ENCODE measurements at places on chromosomes 5 and 9. TPM values are rescaled to one million over a fixed set of nuclear protein-coding genes. Genes with fewer than 3 reads are reported as not detected.

The SLC45A2 gene
- polyA plus RNA-seq, result 0.03 TPM

The SLC6A3 gene
- polyA plus RNA-seq, result 0.10 TPM

The MARCOL gene
- not detected for polyA plus RNA-seq

The RNF183 gene
- 0.29 TPM for polyA plus RNA-seq

The CDHR2 gene
- 0.08 TPM for polyA plus RNA-seq

The FRMPD1 gene
- polyA plus RNA-seq, result 0.20 TPM

The SLC6A18 gene
- not detected for polyA plus RNA-seq

The FAM78A gene
- 2.2 TPM for polyA plus RNA-seq

The CDH9 gene
- polyA plus RNA-seq, result 0.15 TPM

The THBS4 gene
- 4.3 TPM for polyA plus RNA-seq

The GABRG2 gene
- 0.47 TPM for polyA plus RNA-seq

The RGS14 gene
- 2.3 TPM for polyA plus RNA-seq

The PITX1 gene
- polyA plus RNA-seq, result 0.18 TPM

The BARX1 gene
- 0.32 TPM for polyA plus RNA-seq

The CCDC183 gene
- 2.4 TPM for polyA plus RNA-seq

The PCDHGA2 gene
- polyA plus RNA-seq, result 0.56 TPM

The GFPT2 gene
- polyA plus RNA-seq, result 4.6 TPM

The ZNF879 gene
- polyA plus RNA-seq, result 1.8 TPM

The NTRK2 gene
- 2.6 TPM for polyA plus RNA-seq

The IL9 gene
- polyA plus RNA-seq, result not detected

The CTSL gene
- 134 TPM for polyA plus RNA-seq

The CARD19 gene
- 69.1 TPM for polyA plus RNA-seq

The PCDHGC3 gene
- polyA plus RNA-seq, result 70.4 TPM

The FLT4 gene
- polyA plus RNA-seq, result 80.1 TPM

The APBA1 gene
- 1.8 TPM for polyA plus RNA-seq

The PDE6A gene
- polyA plus RNA-seq, result 0.81 TPM

The SLC34A1 gene
- not detected for polyA plus RNA-seq

Measured in adrenal gland (tissue), 19 donors.